Left ventricle myocardium inferior (tissue), 1 donor: ENCODE measurements at places on chromosomes 4 and X. TPM values are rescaled to one million over a fixed set of nuclear protein-coding genes. Genes with fewer than 3 reads are reported as not detected.
A peak's percentile ranks its signal among the peaks of the same experiment; 100 is the strongest.

GRCh38 chrX:115898382-115899001 lies 272.1 kb upstream of the AGTR2 start:
- H3K4me1 ChIP-seq, result no peaks in the 10 kb centered on the region
- H3K27me3 ChIP-seq, result no peaks in the 10 kb centered on the region
- H3K27ac ChIP-seq, result no peak overlapping the region
- no peaks in the 10 kb centered on the region for H3K36me3 ChIP-seq
- DNase-seq, result no peak

GRCh38 chr4:25815586-25815985 lies 47.2 kb downstream of the SEL1L3 start:
- H3K36me3 ChIP-seq, result peaks cover 8% of the 10 kb centered on the region
- H3K4me3 ChIP-seq, result no peak overlapping the region
- no peaks in the 10 kb centered on the region for H3K27me3 ChIP-seq
- H3K27ac ChIP-seq, result no peak overlapping the region
- peaks cover 20% of the 10 kb centered on the region for H3K4me1 ChIP-seq
- no peak for DNase-seq

GRCh38 chrX:23435108-23435507 lies 100.5 kb downstream of the PTCHD1 start:
- no peak overlapping the region for H3K4me3 ChIP-seq
- no peaks in the 10 kb centered on the region for H3K27me3 ChIP-seq
- peak overlapping the region; percentile 58 for H3K27ac ChIP-seq
- H3K36me3 ChIP-seq, result no peaks in the 10 kb centered on the region
- no peaks in the 10 kb centered on the region for H3K4me1 ChIP-seq
- DNase-seq, result no peak

DNA sequence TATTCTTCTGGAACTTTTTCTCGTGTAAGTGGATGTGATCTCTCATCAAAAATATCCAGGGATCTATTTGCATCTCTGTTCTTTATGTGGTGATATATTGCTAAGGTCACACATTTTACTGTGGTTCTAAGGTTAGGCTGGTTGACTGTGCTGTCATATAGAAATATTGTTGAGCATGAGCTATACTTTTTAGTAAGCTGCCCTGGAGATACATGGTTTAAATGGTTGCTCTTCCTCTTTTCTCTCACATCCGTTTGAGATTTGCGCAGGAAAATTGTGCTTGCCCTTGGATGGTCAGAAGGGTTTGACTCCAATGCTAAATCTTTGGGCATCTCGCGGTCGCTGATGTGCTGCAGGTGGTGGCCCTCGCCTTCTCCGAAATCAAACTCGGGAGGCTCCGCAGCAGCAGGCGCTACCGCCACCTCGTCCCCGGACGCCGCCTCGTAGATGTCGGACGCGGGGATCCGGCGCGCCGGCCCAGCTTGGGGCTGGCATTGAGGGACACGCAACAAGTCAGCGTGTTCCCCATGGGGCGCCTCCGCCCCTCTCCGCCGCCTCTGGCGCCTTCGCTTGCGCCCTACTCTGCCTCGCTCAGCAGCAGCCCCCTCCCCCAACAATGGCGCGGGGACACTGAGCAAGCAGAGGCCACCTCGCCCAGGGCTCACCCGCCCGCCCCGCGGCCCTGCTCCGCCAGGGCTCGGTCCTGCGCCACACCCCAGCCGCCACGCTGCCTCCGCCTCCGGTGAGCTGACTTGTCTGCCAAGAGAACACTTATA lies 154.5 kb downstream of the MSN start:
- no peaks in the 10 kb centered on the region for H3K4me1 ChIP-seq
- peak; percentile 18 for DNase-seq
- H3K27me3 ChIP-seq, result no peaks in the 10 kb centered on the region

DNA sequence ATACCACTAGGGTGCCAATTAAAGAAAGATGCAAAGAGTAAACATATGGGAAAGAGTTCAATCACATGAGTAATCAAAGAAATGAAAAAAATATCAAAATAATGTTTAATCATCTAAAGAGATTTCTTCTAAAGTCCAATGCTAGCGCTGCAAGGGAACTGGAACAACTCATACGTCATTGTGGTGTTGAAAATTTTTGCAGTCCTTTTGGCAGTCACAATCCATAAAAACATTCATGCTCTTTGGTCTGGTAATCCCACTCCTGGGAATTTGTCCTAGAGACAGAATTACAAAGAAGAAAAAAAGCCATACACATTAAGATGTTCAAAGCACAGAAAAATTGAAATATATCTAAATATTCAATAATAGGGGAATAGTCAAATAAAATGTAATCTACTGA lies 4.6 kb downstream of the P2RY4 start:
- H3K27me3 ChIP-seq, result no peaks in the 10 kb centered on the region
- no peaks in the 10 kb centered on the region for H3K4me1 ChIP-seq
- no peak overlapping the region for H3K4me3 ChIP-seq
- no peaks in the 10 kb centered on the region for H3K36me3 ChIP-seq
- H3K27ac ChIP-seq, result no peak overlapping the region

- H3K27me3 ChIP-seq, result no peaks in the 10 kb centered on the region
- peaks cover 41% of the 10 kb centered on the region for H3K4me1 ChIP-seq
- H3K4me3 ChIP-seq, result no peak overlapping the region
- H3K36me3 ChIP-seq, result no peaks in the 10 kb centered on the region
Measured at GRCh38 chr4:141041021-141041476, 92.2 kb downstream of the RNF150 start.

DNA sequence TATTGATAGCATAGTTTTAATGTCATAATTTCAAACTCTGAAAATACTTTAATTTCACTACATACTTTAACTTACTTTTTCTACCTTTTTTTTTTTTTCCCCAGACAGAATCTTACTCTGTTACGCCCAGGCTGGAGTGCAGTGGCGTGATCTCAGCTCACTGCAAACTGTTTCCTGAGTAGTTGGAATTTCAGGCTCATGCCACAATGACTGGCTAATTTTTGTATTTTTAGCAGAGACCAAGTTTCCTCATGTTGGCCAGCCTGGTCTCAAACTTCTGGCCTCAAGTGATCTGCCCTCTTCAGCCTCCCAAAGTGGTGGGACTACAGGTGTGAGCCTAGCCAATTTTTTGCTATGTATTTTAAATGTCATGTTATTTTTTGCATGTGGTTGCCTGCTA lies 741.6 kb downstream of the TRAM1L1 start:
- H3K4me3 ChIP-seq, result no peak overlapping the region
- DNase-seq, result no peak
- no peak overlapping the region for H3K27ac ChIP-seq
- H3K4me1 ChIP-seq, result no peaks in the 10 kb centered on the region
- H3K36me3 ChIP-seq, result no peaks in the 10 kb centered on the region
- no peaks in the 10 kb centered on the region for H3K27me3 ChIP-seq

DNA sequence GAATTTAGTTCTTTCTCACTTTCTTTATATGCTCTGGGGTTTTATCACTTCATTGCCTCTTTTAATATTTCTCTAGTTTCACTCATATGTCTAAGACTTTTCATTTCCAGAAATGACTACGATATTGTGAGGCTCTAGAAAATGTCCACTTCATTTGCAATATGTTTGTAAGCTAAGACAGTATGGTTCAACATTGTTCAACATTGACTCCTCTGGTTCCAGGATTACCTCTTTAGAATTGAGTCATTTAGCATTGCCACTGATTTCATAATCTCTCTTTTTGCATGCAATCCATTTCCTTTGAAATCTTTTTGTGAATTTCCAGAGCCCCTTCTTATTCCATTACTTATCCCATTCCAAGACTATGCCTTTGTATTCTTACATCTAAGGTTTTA lies 32.3 kb downstream of the BBS12 start:
- DNase-seq, result no peak
- H3K27me3 ChIP-seq, result no peaks in the 10 kb centered on the region
- H3K4me1 ChIP-seq, result peaks cover 21% of the 10 kb centered on the region
- H3K27ac ChIP-seq, result no peak overlapping the region

PDHA1 gene
- 1,069 TPM for total RNA-seq

ATP1B4 gene
- total RNA-seq, result 1.8 TPM
